ENCODE measurements at places on chromosomes 2 and 18.
A peak's percentile ranks its signal among the peaks of the same experiment; 100 is the strongest.

- H3K27me3 ChIP-seq: no peaks in the 10 kb centered on the region
- H3K27ac ChIP-seq: no peak overlapping the region
- no peaks in the 10 kb centered on the region for H3K36me3 ChIP-seq
- DNase-seq: no peak
These were observed 119.8 kb downstream of the KYNU start for GRCh38 chr2:142997231-142997630.

- H3K27me3 ChIP-seq: no peaks in the 10 kb centered on the region
- H3K4me3 ChIP-seq: no peak overlapping the region
- H3K27ac ChIP-seq: no peak overlapping the region
These were observed 44.3 kb upstream of the NEUROD1 start for GRCh38 chr2:181724662-181725061.

DNA sequence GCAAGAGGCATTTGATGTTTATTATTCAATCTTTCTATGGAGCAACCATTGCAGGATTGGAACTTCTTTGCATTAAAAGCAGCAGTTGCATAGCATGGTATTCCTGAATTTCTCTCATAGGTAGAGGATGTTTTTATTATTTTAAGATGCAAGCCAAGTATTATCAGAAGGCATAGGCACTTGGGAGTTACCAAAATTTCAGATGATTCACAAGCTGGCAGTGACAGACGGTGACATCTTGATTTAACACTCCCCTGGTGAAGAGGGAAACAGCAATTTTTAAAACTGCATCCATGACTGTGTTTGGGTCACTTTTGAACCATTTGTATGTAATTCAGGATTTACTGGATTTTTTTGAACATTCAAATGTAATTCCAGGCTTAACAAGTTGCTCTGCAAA is 654.3 kb downstream of the SLC4A3 start:
- no peak overlapping the region for H3K27ac ChIP-seq
- H3K4me3 ChIP-seq: no peak overlapping the region
- DNase-seq: no peak

DNA sequence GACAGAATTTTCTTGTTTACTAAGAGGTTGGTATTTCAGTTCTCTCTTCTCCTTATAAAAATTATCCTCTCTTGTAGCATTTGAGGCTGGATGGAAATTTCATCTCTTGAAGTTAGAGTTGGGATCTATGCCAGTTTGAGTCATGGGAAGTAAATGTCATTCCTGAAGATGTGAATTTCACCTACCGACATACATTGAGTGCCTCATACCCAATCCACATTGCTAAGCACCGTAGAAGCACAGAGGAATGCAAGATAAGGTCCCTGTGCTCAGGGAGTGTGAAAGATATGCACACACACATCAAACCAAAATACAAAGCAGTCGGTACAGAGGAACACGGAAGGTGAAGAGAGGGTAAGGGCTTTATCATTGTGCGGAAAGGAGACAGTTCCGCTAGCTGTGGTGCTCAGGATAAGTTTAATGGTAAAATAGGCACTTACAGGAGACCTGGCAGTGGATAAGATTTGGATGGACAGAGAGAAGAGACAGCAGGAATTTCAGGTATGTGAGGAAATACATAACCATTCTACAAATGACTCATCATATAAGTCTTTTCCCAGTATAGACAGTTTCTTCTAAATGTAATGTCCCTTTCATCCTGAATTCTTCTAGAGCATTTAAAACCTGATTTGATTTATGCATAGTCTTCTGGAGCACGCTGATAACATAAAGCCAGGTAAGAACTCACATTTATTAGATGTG is 205.3 kb upstream of the ST6GAL2 start:
- DNase-seq: no peak
- no peaks in the 10 kb centered on the region for H3K4me1 ChIP-seq
- H3K36me3 ChIP-seq: no peaks in the 10 kb centered on the region

DNA sequence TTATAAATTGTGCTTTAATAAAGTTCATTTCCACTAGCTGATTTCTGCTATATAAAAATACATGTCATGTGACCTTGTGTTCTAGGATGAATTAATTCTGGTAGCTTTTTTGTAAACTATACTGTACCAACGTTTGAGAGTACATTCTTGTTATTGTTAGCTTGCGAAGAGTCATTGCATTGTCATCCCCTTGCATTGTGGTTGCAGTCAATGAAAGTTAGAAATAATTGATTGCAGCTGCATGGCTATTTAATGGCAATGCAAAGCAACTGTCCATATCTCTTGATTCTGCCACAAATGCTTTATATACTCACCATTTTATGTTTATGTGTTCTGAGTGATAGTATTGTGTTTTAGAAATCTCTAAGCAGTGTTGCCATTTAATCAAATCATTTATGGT is 91.6 kb downstream of the ZNF407 start:
- no peaks in the 10 kb centered on the region for H3K36me3 ChIP-seq
- no peak overlapping the region for H3K27ac ChIP-seq
- H3K4me3 ChIP-seq: no peak overlapping the region
- no peak for DNase-seq

DNA sequence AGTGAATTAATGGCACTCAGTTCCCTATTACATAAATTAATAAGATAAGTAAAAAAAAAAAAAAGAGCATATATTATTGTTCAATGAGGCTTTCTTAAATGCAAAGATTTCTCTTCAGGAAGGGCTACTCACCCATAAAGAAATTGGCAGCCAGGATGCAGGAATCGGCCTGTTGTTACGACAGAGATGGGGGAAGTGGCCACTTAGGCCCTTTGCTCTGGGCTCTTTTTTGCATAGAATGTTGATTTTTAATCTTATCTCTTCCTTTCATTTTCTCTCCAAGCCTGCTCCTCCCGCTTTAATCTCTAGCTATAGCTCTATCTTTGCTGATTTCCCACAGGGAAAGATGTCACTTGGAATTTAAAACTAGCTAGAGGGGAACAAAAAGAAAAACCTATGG is 391.8 kb upstream of the CRIM1 start:
- H3K27ac ChIP-seq: no peak overlapping the region
- no peaks in the 10 kb centered on the region for H3K27me3 ChIP-seq
- DNase-seq: no peak

GRCh38 chr2:98294711-98295110 is 51.5 kb upstream of the CNGA3 start:
- no peak overlapping the region for H3K4me3 ChIP-seq
- peak overlapping the region; percentile 83 for H3K27ac ChIP-seq
- no peaks in the 10 kb centered on the region for H3K4me1 ChIP-seq
- no peaks in the 10 kb centered on the region for H3K27me3 ChIP-seq

- no peaks in the 10 kb centered on the region for H3K36me3 ChIP-seq
- H3K27ac ChIP-seq: no peak overlapping the region
- no peak for DNase-seq
- H3K4me1 ChIP-seq: no peaks in the 10 kb centered on the region
- no peak overlapping the region for H3K4me3 ChIP-seq
These were observed 43.2 kb upstream of the ZC3H15 start for GRCh38 chr2:186442885-186443284.

- no peak overlapping the region for H3K4me3 ChIP-seq
- no peak overlapping the region for H3K27ac ChIP-seq
- no peaks in the 10 kb centered on the region for H3K27me3 ChIP-seq
- no peak for DNase-seq
These were observed 42.9 kb downstream of the NCK2 start for GRCh38 chr2:105787376-105788318.

DNA sequence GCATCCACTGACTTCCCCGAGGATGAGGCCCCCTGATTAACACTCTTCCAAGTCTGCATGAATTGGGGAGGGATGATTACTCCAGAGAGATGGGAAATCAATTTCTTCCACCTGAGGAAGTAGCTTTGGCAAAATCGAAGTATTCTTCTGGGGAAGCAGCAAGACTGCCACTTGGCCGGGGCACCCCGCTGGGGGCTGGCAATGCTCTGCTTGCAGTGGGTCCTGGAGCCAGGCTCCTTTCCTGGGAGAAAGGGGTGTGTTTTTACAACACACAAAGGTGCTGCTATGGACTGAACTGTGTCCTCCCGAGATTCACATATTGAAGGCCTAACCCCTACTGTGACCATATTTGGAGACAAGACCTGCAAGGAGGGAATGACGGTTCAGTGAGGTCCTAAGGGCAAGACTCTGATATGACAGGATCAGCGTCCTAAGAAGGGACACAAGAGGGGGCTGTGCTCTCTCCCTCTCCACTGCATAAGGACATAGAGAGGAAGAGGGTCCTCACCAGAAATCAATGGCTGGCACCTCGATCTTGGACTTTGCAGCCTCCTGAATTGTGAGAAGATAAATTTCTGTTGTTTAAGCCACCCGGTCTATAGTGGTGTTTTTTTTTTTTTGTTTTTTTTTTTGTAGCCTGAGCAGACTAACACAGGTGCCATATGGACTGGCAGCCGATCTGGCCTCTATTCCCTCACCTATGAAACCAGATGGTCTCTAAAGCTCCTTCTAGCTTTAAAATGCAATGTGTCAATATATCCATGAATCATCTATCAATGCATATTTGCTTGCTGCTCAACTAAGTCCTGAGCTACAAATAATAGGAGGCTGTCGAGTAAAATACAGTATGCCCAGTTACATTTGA is 3.6 kb upstream of the SMARCAL1 start:
- H3K4me1 ChIP-seq: no peaks in the 10 kb centered on the region
- no peaks in the 10 kb centered on the region for H3K36me3 ChIP-seq
- DNase-seq: no peak

GRCh38 chr18:49666045-49666775 is 104.4 kb downstream of the LIPG start:
- no peak overlapping the region for H3K4me3 ChIP-seq
- no peaks in the 10 kb centered on the region for H3K27me3 ChIP-seq
- H3K36me3 ChIP-seq: no peaks in the 10 kb centered on the region
- no peak for DNase-seq
- H3K27ac ChIP-seq: no peak overlapping the region
- no peaks in the 10 kb centered on the region for H3K4me1 ChIP-seq

- H3K36me3 ChIP-seq: no peaks in the 10 kb centered on the region
- no peaks in the 10 kb centered on the region for H3K4me1 ChIP-seq
- H3K27me3 ChIP-seq: no peaks in the 10 kb centered on the region
These were observed 95.9 kb upstream of the TAF1B start for GRCh38 chr2:9747396-9747795.

DNA sequence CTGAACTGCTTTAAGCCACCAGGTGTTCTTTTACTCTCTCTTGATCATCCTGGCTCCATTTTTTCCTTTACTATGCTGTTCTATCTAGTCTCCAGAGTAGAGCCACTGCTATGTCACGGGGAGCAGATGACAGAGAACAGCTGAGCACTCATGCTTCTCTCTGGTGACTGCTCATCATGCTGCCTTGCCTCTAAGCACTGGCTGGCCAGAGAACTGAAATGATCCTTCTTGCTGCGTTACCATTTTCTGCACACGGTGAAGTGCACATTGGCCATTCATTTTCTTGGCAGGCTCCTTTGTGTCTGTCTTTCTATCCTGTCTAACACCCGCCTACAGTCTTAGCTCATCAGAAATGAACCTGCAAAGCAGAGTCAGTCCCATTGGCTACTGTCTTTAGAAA is 86.0 kb downstream of the KCTD1 start:
- H3K27me3 ChIP-seq: no peaks in the 10 kb centered on the region
- no peaks in the 10 kb centered on the region for H3K36me3 ChIP-seq
- no peak overlapping the region for H3K4me3 ChIP-seq
- H3K4me1 ChIP-seq: no peaks in the 10 kb centered on the region

- DNase-seq: no peak
- H3K36me3 ChIP-seq: no peaks in the 10 kb centered on the region
These were observed 98.9 kb upstream of the ARL4C start for GRCh38 chr2:234595829-234596228.

DNA sequence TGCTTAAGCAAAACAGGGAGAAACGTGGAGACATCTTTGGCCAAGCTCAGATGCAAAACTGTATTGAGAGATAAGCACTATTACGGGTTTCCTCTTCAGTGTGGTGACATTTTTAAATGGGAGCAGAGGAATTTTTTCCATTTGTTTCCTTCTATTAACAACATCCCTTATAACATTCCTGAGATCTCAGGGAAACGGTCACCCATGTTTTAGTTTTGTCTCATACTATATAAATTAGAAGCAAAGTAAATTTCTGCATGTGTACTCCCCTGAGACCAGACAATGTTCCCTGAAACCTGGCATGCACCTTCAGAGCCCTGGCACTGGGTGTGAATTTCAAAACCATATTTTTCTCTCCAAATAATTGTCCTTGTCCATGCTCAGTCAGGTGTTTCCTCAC is 57.6 kb upstream of the RNF152 start:
- no peak for DNase-seq
- no peaks in the 10 kb centered on the region for H3K4me1 ChIP-seq
- no peaks in the 10 kb centered on the region for H3K27me3 ChIP-seq
- H3K27ac ChIP-seq: no peak overlapping the region

GRCh38 chr18:22560275-22560610 is 142.5 kb upstream of the CTAGE1 start:
- no peaks in the 10 kb centered on the region for H3K27me3 ChIP-seq
- peak overlapping the region; percentile 59 for H3K4me3 ChIP-seq
- peak overlapping the region; percentile 97 for H3K27ac ChIP-seq
- no peaks in the 10 kb centered on the region for H3K4me1 ChIP-seq
- DNase-seq: no peak

DNA sequence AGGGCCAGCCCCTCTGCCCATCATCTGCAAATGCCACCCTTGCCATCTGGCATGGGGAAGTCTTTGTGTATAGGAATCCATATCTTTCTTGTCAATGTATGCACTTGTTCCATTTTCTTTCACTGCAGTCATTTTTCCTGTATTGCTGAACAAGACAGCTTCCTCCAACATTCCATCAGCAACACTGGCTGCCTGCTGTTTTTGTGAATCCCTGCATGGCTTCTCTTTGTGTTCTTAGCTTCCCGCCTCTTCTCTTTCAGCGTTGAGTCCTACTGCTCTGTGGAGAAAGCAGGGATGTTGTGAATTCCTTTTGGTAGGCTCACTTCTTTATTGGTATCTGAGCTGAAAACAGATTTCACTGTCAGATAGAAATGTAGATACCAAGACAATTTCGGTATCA is 150.0 kb downstream of the LPIN1 start:
- H3K4me1 ChIP-seq: no peaks in the 10 kb centered on the region
- no peak overlapping the region for H3K4me3 ChIP-seq
- H3K27me3 ChIP-seq: no peaks in the 10 kb centered on the region
- no peaks in the 10 kb centered on the region for H3K36me3 ChIP-seq

DNA sequence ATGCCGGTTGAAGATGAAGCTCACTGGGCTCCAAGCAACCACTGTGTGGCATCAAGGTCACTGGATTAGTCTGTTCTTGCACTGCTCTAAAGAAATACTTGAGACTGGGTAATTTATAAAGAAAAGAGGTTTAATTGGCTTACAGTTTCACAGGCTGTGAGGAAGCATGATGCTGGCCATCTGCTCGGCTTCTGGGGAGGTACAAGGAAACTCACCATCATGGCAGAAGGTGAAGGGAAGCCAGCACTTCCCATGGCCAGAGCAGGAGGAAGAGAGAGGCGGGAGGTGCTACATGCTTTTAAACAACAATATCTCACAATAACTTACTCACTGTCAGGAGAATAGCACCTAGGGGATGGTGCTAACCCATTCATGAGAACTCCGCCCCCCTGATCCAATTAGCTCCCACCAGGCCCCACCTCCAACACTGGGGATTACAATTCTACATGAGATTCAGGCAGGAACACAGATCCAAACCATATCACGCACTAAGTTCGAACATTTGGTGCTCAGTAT is 109.7 kb upstream of the MGAT5 start:
- H3K4me3 ChIP-seq: no peak overlapping the region
- no peak overlapping the region for H3K27ac ChIP-seq
- no peaks in the 10 kb centered on the region for H3K36me3 ChIP-seq
- DNase-seq: no peak
- H3K27me3 ChIP-seq: no peaks in the 10 kb centered on the region

Measured in right lobe of liver (tissue), 6 donors.